ENCODE measurements at places on chromosomes 7 and 10. TPM values are rescaled to one million over a fixed set of nuclear protein-coding genes. Genes with fewer than 3 reads are reported as not detected.

Gene TMEM229A
- not detected for total RNA-seq

Gene MLXIPL
- total RNA-seq: not detected

Gene EPO
- not detected for total RNA-seq

Gene ADIRF
- not detected for total RNA-seq

Gene EMX2
- total RNA-seq: not detected

Gene GPR37
- not detected for total RNA-seq

Gene TBX20
- 0.25 TPM for total RNA-seq

Gene LIMK1
- total RNA-seq: 19.5 TPM

Gene VPS37D
- not detected for total RNA-seq

Gene HOXA4
- 0.16 TPM for total RNA-seq

Gene LBX1
- total RNA-seq: not detected

Gene FAM200A
- 5.2 TPM for total RNA-seq

Gene CDNF
- total RNA-seq: 0.48 TPM

Gene NANOS1
- 0.20 TPM for total RNA-seq

Gene HMX2
- total RNA-seq: not detected

Gene CYP26A1
- total RNA-seq: not detected

Gene WNT8B
- total RNA-seq: 0.27 TPM

Gene TRIL
- not detected for total RNA-seq

Gene ZNF239
- total RNA-seq: 1.9 TPM

Gene ASCC1
- total RNA-seq: 26.1 TPM

Gene AOAH
- 46.0 TPM for total RNA-seq

Gene GPC2
- 8.5 TPM for total RNA-seq

Gene FBXO24
- total RNA-seq: 1.2 TPM

Gene KCNIP2
- 4.6 TPM for total RNA-seq

Gene POLR2J2
- 19.0 TPM for total RNA-seq

Gene RELN
- not detected for total RNA-seq

Gene PDK4
- total RNA-seq: not detected

Gene ZEB1
- total RNA-seq: 55.9 TPM
